ENCODE measurements at places on chromosomes 4 and X.

DNA sequence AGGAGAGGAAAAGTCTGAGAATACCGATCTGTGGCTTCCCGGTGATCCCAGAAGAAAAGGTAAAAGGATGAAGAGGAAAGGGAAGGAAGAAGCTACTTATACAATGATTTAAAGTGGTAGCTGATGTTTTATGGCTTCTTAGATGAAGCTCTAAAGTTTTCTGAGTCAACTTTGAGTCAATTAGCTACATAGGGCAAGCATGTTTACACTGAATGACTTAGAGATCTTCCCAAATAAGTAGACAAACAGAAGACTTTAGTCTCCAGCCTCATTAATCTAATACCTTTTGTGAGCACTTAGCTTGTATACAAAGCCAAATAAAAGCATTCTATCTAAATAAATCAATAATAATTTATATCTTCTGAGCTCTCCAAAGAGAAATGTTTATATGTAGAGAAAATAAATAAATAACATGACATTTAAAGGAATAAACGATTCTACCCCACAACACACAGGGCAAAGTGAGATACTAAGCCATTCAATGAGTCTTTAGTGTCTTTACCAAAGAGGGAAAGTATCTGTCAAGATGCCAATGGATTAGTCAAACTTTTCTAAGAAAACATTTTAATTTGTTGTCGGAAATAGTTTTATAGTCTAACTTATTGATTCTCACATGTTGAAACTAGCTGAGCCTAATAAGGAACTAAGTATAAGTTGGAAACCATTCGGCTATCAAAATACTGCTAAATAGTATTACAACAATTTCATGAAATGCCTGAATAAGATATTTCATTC lies 46.0 kb upstream of the TMEM184C start:
- no peak for DNase-seq

DNA sequence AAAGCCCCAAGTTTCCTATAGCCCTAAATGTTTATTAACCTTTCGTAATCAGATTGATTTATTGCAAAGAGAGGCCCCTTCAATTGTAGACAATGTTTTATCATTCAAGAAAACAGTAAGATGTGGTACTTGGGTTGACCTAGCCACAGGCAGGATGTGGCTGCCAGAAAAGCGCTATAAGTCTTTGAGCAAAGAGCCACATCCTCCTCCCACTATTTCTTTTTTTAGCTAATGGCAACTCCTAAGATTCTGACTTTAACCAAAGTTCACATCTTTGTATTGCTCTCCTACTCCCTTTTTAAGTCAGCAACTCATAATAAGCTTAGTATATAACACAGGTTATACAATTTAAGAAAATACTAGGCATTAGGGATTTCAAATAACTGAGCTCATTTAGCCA lies 70.7 kb upstream of the PPP3CA start:
- DNase-seq: no peak

GRCh38 chrX:116493271-116493670 lies 30.5 kb upstream of the CT83 start:
- no peak for DNase-seq

DNA sequence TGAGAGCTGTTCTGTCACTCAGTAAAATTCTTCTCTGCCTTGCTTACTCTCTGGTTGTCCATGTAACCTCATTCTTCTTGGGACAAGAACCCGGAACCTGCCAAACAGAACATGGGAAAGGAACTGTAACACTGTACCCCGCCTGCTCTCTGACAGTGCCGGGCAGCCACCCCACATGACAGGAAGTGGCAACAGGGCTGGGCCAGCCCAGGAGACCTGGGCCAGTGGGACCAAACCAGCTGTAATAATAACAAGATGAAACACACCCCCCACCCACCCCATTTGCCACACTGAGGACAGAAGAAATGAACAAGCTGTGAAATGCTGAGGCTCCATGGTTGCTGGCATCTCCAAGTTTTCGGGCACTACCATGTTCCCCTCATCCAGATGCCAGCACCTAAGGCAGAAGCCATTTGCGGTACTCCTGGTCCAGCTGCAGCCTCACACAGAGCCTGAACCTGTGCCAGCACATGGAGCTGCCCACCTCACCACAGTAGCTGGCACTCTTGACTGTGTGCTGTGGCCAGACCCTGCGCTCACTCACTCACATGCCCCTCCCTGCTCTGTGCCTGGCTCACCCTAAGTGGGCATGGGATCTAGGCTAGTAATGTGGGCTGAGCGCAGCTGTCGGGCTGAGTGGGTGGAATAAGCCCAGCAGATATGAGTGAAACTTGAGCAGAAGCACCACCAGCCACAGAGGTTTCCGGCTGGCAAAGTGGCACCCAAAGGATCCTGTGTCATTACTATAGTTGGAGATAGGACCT lies 126.2 kb upstream of the UGT8 start:
- DNase-seq: no peak

GRCh38 chr4:110483516-110483915 lies 7.6 kb downstream of the ENPEP start:
- no peak for DNase-seq

DNA sequence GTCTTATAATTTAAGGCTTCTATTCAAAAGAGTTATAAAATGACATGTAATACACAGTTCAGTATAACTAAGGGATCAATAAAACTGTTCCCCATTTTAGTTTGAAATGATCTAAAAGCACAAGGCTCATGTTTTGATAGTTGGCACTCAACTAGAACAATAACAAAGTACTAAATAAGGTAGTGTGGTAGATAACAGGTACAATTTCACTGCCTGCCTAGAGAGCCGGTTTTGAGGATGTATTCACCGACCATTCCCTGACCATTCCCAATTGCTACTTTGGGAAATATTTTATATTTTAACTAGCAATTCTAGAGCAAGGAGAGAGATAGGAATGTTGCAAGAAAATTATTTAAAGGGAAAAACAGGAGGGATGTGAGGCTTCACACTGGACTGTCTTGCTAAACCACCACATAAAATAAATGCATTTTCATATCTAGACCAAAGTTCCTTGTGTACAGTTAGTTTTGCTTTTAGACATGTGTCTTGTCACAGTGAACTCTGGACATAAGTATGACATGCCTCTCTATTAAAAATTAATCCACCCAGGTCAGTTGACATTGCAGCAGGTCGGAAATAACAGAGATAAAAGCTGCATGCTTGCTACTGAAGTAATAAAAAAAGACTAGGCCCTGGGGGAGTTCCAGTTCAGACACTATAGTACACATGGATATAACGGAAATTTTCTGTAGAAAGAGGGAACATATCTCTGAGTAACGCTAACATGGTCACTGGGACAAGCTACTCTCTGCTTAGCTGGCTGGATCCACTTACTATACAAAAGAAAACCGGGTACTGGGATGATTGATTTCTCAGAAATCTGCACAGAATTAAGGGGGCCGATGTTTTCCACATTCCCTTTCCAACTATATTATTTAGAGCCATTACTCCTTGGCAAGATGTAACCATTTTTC lies 56.3 kb upstream of the NAP1L5 start:
- DNase-seq: no peak

- DNase-seq: no peak
These were observed 28.3 kb downstream of the ARHGAP10 start for GRCh38 chr4:147760176-147760575.

DNA sequence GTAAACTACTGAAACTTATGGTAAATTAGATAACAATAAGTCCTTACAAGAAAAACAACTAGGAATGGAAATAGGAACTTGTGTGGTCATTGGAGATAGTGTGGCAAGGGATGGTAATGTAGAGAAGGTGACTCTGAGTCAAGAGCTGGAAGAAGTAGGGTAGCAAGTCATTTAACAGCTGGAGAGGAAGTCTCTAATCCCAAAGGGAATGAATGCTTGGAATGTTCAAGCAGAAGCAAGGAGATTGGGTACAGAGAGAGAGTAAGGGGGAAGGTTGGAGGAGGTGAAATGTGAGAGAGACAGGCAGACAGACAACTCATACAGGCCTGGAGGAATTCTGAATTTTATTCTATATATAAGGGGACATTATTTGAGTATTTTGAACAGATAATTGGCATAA lies 260.6 kb upstream of the MAD2L1 start:
- no peak for DNase-seq

DNA sequence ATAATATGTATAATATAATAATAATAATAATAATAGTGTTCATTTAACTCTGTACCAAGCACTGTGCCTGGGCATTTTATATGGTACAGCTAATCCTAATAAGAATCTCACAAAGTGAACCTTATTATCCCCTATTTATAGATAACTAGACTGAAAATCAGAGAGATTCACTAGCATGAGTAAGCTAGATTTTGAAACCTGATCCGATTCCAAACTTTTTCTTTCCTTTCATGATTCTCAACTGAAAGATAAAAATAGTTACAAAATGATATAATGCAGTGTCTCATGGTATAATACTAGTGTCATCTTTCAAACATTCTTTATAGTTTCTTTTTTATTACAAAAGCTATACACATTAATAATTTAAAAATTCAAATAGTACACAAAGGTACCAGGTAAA lies 55.9 kb upstream of the RNF128 start:
- no peak for DNase-seq

DNA sequence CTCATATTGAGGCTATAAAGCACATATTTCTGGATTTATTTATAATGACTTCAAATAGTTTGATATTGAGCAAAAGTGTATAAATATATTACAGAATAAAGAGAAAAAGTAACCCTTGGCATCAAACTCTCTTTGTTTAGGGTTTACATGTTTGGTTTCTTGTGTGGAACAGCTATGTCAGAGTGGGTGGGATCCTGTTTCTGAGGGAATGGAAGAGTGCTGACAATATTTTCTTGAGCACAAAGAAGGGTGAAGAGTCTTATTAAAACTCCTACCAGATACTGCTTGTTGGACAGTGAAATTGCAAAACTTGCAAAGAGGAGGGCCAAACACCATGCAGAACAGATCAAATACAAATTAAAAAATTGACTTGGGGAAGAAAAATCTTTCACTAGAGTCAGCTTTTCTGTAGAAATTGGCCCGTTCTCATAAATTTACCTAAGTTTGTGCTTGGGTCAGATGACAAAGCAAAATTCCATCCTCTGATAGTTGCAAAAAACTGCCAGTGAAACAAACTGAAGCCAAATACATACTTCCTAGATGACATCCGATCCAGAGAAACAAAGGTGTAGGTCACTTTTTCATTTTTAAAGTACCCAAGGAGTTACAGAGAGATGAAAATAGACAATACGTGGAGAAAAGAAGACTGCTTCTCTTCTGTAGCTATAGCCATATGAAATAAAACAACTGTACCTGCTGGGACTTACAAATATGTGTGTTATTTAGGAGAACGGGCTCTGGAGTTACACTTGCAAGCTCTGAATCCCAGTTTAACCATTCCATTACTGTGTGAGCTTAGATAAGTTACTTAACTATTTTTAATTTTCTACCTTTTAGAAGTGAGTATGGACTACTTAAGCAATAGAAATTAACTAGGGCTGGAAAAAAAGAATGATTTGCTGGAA lies 133.3 kb downstream of the MAML3 start:
- DNase-seq: no peak

DNA sequence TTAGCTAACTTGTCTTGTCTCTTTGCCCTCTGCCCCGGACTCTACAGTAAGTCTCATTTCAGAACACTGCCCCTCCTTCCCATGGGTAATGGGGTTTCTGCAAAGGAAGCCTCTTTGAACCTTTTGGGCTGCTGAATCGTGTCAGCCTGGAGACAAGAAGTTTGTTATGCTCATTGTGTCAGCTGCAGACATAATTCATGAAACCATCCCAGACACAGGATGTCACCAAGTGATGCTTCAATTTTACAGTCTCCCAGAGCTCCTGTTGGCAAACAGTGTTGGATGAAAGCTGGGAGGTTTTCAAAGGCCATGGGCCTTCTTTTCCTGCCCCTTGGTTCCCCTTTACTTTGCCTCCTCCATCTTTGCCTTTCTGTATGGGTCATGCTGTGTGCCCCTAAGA lies 223.1 kb upstream of the TAPT1 start:
- no peak for DNase-seq

- no peak for DNase-seq
These were observed 92.7 kb downstream of the CD99L2 start for GRCh38 chrX:150805736-150806135.

- peak; percentile 2 for DNase-seq
These were observed 83.9 kb downstream of the SNCA start for GRCh38 chr4:89752932-89753598.

- DNase-seq: peak; percentile 57
These were observed 840 bp upstream of the CLCN3 start for GRCh38 chr4:169619518-169619957.

GRCh38 chrX:137342969-137343368 lies 223.0 kb upstream of the ZIC3 start:
- no peak for DNase-seq

- DNase-seq: no peak
These were observed 235.1 kb downstream of the USP46 start for GRCh38 chr4:52423967-52424366.

DNA sequence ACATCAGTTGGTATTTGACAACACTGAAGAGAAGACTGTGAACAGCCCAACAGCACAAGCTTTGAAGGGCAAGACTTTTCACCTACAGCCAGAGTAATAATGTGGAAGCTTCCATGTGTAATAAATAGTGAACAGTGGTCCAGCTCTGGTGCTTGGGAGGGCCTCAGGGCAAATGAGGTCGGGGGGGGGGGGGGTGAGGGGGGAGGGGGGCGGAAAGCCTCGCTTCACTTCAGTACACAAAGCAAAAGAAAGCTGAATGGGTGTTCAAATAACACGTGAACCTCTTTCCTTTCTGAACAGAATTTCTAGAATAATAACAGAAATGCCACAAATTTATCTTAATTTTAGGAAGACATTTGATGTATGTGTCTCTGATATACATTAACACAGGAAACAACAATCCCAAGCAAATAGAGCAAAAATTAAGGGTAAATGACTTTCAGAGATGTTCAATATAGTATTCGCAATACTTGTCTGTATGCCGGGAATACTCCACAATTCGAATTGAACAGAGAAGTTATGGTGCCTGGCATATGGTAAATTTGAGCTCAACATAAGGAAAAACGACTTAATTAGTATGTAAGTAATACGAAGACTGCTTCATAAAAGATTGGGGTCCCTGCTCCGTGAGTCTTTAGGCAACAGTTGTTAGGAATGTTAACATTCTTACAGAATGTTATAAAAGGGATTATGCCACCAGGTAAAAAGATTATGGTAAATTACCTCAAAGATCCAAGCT lies 92.6 kb downstream of the FRYL start:
- no peak for DNase-seq

GRCh38 chr4:53307819-53308780 lies 57.8 kb downstream of the SCFD2 start:
- DNase-seq: no peak

DNA sequence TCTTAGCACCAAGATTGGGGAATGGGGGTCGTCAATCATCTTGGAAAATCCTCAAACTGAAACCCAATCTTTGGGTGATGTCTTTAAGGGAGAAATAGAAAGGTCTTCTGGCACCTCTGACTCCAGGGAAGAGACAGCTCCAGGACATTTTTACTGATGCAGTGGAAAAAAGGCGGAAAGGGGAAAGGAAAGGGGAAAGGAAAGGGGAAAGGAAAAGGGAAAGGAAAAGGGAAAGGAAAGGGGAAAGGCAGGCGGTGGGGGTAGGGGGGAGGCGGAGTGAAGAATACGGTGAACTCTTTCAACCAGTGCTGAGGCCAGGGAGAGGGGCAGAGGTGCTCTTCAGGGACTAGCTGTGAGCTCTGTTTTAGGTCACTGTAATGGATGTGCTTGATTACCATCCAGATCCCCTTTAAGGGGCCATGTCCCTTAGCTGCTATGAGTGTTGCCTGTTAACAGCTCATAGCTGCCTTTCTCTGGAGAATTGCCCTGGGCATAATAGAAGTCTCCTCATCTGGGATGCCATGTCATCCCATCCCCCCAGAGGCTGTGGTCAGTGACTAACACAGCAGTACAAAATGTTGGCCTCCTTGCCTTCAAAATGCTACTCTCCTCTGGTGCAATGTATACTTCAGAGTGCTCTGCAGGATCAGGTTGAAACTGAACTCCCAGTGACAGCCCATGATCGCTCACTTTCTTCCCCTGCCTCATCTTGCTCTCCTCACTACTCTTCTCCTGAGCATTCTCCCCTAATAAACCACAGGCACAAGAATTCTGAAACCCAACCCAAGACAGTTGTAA lies 92.4 kb upstream of the AP1S2 start:
- DNase-seq: no peak

Measured in NCI-H146 (cell line).